A549 treated with RU486 at 1 μM for 4 hours (cell line): ENCODE measurements at places on chromosomes 12 and 14. TPM values are rescaled to one million over a fixed set of nuclear protein-coding genes. Genes with fewer than 3 reads are reported as not detected.

The PRMT5 gene
- 103 to 161 TPM (median 122 TPM) in 5 replicates for total RNA-seq

The PLD4 gene
- not detected in 5 replicates for total RNA-seq

The KLRF1 gene
- total RNA-seq = not detected in 5 replicates

The SMCO2 gene
- total RNA-seq = 0.21 TPM in 1 of 5 replicates, not detected in the others

The DLST gene
- 88.4 to 101 TPM (median 92.1 TPM) in 5 replicates for total RNA-seq

The LYSET gene
- total RNA-seq = 29.3 to 40.6 TPM (median 37.2 TPM) in 5 replicates

The PRH2 gene
- total RNA-seq = not detected in 5 replicates

The LRRIQ1 gene
- total RNA-seq = 0.41 to 1.5 TPM (median 1.1 TPM) in 5 replicates

The ADGRD1 gene
- 0.18 to 0.66 TPM (median 0.47 TPM) in 5 replicates for total RNA-seq

The TMEM229B gene
- 0.22 to 0.34 TPM (median 0.28 TPM) in 5 replicates for total RNA-seq

The ST8SIA1 gene
- 0.16 TPM in 1 of 5 replicates, not detected in the others for total RNA-seq

The MSI1 gene
- total RNA-seq = 0.59 to 1.6 TPM (median 1.4 TPM) in 5 replicates
